ENCODE measurements at places on chromosomes 1 and 21.

- no peaks in the 10 kb centered on the region for H3K4me1 ChIP-seq
- H3K36me3 ChIP-seq: no peaks in the 10 kb centered on the region
- no peak overlapping the region for H3K4me3 ChIP-seq
- DNase-seq: no peak
- H3K27ac ChIP-seq: no peak overlapping the region
Measured at GRCh38 chr1:87117761-87118368, 203.4 kb downstream of the HS2ST1 start.

DNA sequence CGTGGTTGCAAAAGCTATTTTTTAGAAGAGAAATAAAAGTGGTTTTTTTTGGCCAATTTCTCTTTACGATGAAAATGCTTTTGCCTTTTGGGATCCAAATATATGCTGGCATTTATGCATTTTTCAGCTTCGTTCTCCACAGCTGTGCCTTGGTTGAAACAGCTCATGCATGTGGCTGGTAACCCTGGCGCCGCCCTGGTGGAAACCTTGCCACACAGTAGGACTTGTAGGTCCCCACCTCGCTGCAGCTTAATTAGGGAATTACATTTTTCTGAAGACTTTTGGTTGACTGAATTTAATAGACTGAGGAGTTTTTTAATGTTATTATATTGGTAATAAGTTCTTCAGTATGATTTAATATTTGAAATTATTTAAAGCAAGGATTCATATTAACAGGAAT, 12.7 kb upstream of the PCP4 start:
- no peak for DNase-seq
- no peak overlapping the region for H3K4me3 ChIP-seq
- no peaks in the 10 kb centered on the region for H3K4me1 ChIP-seq
- no peaks in the 10 kb centered on the region for H3K27me3 ChIP-seq
- no peaks in the 10 kb centered on the region for H3K36me3 ChIP-seq

- H3K4me1 ChIP-seq: no peaks in the 10 kb centered on the region
- peak; percentile 36 for DNase-seq
- H3K4me3 ChIP-seq: no peak overlapping the region
- H3K27me3 ChIP-seq: no peaks in the 10 kb centered on the region
- H3K27ac ChIP-seq: no peak overlapping the region
Measured at GRCh38 chr1:161763522-161764098, 2.5 kb upstream of the ATF6 start.

GRCh38 chr1:184555665-184556641, 169.1 kb downstream of the C1orf21 start:
- no peaks in the 10 kb centered on the region for H3K27me3 ChIP-seq
- no peaks in the 10 kb centered on the region for H3K36me3 ChIP-seq
- no peak for DNase-seq
- H3K27ac ChIP-seq: no peak overlapping the region
- H3K4me3 ChIP-seq: no peak overlapping the region
- no peaks in the 10 kb centered on the region for H3K4me1 ChIP-seq

DNA sequence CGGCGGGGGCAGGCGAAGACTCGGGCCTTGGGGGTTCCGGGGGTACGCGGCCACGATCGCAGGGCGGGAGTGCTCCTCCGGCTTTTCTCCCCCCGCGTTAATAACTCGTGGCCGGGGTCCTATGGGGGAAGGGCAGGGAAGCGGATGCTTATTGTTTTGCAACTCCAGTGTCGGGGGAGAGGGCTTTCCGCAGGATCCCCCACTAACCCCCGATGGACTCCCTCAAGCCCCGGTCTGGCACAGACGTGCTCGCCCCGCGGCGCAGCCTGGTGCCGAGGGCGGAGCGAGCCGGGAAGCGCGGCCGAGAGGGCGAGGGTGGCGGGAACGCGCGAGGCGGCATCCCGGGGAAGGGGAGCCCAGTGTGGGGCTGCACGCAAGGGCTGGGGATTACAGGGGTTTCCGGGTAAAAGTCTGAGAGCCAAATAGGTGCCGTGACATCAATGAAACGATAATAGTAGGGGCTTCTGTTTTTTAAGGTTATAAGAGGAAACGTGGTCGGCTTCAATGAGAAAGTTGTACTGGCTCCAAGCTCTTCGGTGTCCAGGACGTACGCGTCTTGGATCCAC, 772 bp downstream of the UCK2 start:
- H3K4me3 ChIP-seq: peak overlapping the region; percentile 94
- H3K27ac ChIP-seq: peak overlapping the region; percentile 98

All from colonic mucosa (tissue), 4 donors.